Epithelial cell of esophagus (primary cell): ENCODE measurements at places on chromosomes 5 and 9.

DNA sequence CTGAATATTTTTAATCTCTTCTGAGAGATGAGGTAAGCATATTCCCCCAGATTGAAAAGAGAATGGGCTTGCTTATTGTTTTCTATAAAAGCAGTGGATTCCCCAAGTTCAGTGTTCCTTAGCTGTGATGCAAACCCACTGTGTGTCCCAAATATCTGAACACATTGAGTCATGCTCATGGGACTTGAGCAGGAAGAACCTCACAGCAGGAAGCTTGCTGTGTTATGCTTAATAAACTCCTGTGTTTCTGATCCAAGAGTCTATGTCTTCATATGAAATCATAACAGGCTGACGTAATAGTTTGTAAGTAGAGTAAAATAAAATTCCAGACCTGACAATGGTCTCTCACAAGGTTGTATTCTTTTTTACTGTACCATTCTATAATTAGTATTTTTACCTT lies 24.8 kb upstream of the LOX start:
- peak; percentile 68 for DNase-seq

DNA sequence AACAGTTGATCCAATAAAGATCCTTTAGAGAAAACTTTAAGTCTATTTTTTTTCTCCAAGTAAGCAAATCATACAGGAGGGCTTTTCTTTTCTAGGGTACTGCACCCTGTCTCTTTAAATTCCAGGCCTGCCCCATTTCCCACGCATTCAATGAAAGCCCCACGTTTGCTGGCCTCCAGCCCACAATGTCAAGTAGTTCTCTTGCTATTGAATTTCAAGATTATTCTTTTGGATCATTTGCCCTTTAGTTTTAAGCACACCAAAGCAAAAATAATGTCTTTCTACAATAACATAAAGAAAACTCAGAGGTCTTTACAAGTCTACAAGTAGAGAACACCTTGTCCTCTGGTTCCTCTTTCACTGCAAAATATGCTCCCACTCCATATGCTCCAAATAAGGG lies 15.6 kb downstream of the MLLT3 start:
- no peak for DNase-seq

DNA sequence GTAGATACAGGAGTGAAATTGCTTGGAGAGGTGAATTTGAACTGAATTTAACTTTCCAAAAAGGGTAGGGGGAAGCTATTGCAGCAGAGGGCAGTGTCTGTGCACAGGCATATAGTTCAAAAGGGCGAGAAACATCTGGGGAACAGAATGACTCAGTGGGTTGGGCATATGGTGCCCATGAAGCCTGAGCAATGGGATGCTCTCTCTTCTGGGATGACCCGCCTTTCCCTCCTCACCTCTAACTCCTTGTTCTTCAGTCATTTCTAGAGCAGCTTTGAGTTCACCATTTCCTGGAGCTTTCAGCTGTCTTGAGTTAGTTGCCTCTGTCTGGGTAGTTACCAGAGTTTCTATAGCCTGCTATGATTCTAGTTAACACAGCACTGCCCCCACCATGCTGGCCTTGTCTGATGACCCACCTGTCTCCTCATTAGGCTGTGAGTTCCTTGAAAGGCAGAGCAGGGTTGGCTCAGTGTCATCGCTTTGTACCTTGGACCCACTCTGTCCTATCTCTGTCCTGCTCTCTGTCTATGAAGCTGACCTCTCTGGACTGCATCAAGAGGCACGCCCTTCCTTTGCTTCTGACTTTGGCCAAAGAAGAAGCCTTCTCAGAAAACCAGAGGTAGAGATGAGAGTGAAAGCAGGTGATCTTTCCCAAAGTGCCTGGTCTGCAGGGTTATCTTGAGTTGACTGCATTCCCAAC lies 299.6 kb upstream of the KLF4 start:
- no peak for DNase-seq

DNA sequence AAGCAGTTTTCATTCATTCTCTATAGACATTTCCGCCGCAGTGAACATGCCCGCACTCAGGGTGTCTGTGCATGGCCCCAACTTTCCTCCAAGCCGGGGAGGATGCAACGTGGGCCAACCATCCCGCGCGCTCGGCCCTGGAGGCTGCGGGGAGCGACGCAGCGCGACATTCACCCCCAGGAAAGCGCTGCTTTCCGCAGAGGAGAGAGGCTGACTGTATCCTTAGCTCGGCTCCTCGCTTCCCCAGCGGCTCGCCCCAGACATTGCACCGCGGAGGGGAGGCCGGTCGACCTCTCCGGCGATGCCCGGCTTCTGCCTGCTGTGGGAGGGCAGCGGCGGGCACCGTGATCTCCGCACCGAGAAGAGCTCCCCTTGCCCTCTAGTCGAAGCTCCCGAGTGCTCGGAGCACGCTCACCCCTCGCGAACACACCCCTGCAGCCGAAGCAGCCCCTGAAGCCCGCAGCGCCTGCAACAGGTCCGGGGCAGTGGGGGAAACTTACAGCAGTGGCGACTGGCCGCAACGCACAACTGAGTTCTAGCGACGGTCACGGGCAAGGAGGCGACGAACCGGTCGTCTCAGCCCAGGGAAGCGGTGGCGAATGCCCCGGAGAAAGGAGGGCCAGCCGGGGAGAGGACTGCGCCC lies 600 bp downstream of the ENC1 start:
- DNase-seq = peak; percentile 47

DNA sequence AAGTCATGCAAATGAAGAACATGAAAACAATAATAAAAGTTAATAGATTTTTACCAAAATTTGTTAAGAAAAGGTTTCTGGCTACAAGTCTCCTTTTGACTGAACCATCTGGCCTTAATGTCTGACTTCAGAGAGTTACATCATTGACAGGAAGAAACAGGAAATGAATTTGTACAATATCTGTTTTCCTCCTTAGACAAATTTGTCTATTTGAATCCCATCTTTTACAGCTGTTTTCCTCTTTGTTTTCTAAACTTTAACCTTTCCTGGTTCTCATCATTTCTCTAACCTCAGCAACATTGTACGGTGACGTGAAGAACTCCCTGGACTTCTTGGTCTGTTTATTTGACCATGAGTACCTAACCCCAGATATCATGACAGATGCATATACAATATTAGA lies 567.5 kb upstream of the RIOK2 start:
- DNase-seq = no peak

DNA sequence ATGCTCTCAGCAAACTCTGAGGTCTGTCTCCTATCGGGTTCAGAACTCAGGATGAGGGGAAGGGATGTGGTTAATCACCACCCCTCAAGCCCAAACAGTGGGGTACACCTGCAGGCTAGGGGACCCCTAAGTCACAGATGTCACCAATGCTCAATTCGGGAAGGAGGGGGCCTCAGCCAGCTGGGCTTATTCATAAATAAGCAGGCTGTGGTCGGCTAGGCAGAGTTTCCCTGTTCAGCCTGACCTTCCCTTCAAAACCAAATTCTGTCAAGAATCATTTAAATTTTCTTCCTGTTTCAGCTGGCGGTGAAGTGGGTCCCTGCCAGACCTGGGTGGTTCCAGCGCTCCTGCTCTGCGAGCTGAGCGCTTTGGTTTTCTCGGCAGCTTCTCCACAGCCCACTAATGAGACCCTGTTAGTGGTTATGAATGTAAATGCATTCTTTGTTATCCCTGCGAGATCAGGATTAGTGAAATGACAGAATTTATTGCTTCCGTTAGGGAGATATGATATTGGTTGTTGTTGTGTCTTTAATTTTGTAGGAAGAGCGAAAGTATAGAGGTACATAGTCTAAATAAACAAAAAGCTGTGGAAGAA lies 68.3 kb downstream of the AK8 start:
- DNase-seq = no peak

DNA sequence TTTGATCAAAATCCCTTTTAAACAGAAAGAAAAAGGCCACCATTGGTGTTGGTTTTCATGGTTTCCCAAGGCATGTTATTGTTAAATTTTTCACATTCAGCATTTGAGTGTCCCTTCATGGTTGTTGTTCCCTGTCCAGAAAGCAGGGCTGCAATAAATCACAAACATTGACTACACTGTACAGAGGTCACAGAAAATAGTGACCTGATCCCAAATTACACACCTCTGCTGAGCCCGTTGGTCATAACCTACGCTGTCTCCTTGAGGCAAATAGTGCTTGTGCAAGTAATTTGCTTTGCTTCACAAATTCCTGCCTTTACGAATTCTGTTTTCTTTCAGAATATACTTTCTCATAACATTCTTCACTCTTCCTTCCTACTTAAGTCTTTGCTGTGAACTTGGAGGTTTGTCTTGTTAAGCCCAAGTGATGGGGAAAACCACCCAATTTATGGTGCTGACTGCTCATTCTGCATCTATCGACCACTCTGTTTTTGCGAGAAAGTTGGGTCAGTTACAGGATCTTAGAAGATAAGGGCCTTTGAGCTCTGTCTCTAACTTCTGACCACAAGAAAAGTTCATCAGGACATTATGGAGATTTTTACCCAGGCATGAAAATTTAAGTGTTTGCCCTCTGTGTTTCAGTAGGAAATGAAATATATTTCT lies 16.0 kb downstream of the PIK3R1 start:
- no peak for DNase-seq

GRCh38 chr9:106286249-106286648 lies 576.7 kb upstream of the ZNF462 start:
- peak; percentile 47 for DNase-seq

GRCh38 chr5:151405334-151406160 lies 41.9 kb upstream of the SLC36A1 start:
- DNase-seq = no peak

GRCh38 chr9:26694381-26695297 lies 198.0 kb downstream of the CAAP1 start:
- no peak for DNase-seq

GRCh38 chr5:172043865-172044264 lies 37.4 kb upstream of the FBXW11 start:
- DNase-seq = no peak

GRCh38 chr9:134276453-134277245 lies 49.6 kb upstream of the RXRA start:
- DNase-seq = no peak

DNA sequence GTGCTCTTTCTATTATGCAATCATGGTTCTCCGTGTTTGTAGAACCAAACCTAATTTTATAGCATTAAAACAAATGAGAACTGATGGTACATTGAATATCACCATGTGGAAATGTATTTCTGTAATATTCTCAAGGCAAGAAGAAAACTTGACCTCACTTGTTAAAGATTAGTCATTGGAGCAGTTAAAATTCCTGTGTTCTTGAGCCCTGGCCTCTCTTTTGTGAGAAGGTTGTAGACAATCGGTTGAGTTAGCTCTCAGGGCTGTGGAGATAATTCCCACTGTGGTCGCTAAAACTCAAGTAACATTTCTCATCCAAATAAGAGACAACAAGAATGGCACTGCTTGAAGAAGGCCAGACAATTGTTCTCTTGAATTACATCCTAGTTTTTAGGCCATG lies 216.0 kb upstream of the KLF4 start:
- peak; percentile 39 for DNase-seq
